ENCODE measurements at places on chromosomes 6 and 20. TPM values are rescaled to one million over a fixed set of nuclear protein-coding genes. Genes with fewer than 3 reads are reported as not detected.

DUSP22 gene
- 13.7 TPM for total RNA-seq

BTN1A1 gene
- total RNA-seq = not detected

TFAP2B gene
- total RNA-seq = not detected

WFDC5 gene
- total RNA-seq = not detected

ID4 gene
- total RNA-seq = 0.83 TPM

AVP gene
- total RNA-seq = not detected

BFSP1 gene
- total RNA-seq = 2.3 TPM

SRSF12 gene
- 0.33 TPM for total RNA-seq

SAPCD1 gene
- 0.50 TPM for total RNA-seq

KCNQ5 gene
- 4.9 TPM for total RNA-seq

THBS2 gene
- 269 TPM for total RNA-seq

ULBP2 gene
- total RNA-seq = 1.8 TPM

GMNN gene
- total RNA-seq = 12.9 TPM

BNIP5 gene
- total RNA-seq = not detected

LINC00237 gene
- not detected for total RNA-seq

VSX1 gene
- total RNA-seq = not detected

HLA-DRB5 gene
- total RNA-seq = not detected

ULBP3 gene
- 6.2 TPM for total RNA-seq

EYA2 gene
- total RNA-seq = 1.7 TPM

ATXN1 gene
- 26.2 TPM for total RNA-seq

SLC17A1 gene
- total RNA-seq = not detected

NKX2-4 gene
- not detected for total RNA-seq

CRISP3 gene
- not detected for total RNA-seq

TMEM244 gene
- total RNA-seq = not detected

RAET1L gene
- total RNA-seq = not detected

CTSA gene
- 116 TPM for total RNA-seq

ABRACL gene
- 19.7 TPM for total RNA-seq

BPIFB4 gene
- not detected for total RNA-seq

SLC22A7 gene
- total RNA-seq = not detected

MROH8 gene
- total RNA-seq = 1.2 TPM

MYL9 gene
- total RNA-seq = 25.4 TPM

MUCL3 gene
- total RNA-seq = not detected
